NCI-H1417 treated with DMSO at 0.1 percent for 48 hours (cell line): ENCODE measurements at places on chromosomes 11 and 22.
A peak's percentile ranks its signal among the peaks of the same experiment; 100 is the strongest.

DNA sequence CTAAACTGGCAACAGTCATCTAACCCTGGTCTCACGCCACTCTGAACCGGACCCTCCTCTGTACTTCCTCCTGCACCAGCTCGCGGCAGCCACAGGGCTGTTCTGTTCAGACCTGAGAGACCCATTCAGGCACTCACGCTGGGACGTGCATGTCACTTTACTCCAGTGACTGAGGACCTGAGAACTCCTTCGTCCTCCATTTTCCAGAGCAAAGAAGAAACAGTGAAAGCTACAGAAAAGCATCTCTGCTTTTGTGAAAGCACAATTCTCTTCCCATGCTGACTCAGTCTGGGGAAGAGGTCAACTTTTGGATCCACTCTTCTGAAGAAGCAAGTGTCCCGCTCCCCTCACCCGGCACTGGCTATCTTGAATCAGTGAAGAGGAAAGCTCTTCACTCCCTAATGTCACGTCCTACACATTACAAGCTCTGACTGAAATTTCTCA lies 24.5 kb downstream of the PISD start:
- DNase-seq = no peak

GRCh38 chr22:37893583-37893983 lies 12.5 kb upstream of the MICALL1 start:
- no peak for DNase-seq

DNA sequence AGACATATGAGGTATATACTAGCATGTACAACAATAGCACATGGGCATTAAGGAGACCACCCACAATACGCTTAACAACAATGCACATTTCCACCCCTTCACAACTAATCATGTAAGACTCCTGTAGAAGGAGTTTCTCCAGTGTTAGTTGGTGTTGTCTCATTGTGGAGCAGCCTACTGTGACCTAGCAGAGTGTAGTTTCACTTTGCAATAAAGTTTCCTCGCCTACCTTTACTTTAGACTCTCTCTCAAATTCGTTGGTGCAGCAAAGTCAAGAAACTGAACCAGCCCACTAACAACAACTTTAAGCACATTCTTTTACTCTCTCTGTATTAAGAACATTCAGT lies 863.6 kb downstream of the FAM181B start:
- no peak for DNase-seq

DNA sequence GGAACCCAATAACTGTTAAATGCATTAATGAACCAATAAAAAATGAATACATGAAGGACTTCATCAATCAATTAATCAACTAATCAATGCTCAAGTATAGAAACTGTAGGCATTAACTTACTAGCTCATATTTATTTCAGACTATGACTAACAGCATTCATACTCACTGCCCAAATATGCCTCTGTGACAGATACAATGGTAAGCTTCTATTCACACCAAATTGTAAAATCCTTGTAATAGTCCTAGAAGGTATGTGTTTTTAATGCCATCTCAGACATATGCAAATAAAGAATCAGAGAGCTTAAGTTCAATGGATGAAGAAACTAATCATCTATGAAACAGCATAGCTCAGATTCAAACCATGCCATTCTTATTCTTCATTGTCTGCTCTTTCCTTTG lies 1253.6 kb upstream of the TENM4 start:
- no peak for DNase-seq

GRCh38 chr11:71379701-71380100 lies 68.5 kb downstream of the DHCR7 start:
- peak; percentile 90 for DNase-seq

- DNase-seq = no peak
These were observed 624 bp downstream of the CBL start for GRCh38 chr11:119206511-119207414.
